ENCODE measurements at places on chromosomes 6 and 20.

DNA sequence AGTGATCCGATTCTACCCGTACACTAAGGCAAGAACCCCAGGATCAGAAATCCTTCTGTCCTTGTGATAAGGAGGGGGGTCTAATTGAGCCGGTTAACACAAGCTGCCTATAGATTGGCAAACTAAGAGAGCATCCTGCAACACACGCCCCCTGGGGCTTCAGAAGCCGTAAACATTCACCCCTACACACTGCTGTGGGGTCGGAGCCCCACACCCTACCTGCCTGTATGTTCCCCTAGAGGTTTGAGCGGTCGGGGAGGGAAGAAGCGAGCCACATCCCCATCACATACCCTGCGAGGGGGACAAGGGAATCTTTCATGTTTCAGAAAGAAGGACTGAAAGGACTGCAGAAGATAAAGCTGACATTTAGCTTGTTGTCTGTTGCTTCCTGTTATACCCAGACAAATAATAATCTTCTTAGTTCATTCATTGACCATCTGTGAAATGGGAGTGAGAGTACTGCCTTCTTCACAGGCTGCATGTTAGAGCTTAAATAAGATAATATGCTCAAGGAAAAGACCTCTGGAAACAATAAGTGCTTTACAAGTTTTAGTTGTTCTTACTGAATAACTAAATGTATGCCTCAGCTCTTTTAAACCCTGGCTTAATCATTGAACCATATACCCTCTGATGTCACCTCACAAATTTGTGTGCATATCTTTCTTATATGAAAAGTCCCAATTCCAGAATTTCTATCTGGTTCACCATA, 74.2 kb upstream of the RNF217 start:
- no peak for DNase-seq

DNA sequence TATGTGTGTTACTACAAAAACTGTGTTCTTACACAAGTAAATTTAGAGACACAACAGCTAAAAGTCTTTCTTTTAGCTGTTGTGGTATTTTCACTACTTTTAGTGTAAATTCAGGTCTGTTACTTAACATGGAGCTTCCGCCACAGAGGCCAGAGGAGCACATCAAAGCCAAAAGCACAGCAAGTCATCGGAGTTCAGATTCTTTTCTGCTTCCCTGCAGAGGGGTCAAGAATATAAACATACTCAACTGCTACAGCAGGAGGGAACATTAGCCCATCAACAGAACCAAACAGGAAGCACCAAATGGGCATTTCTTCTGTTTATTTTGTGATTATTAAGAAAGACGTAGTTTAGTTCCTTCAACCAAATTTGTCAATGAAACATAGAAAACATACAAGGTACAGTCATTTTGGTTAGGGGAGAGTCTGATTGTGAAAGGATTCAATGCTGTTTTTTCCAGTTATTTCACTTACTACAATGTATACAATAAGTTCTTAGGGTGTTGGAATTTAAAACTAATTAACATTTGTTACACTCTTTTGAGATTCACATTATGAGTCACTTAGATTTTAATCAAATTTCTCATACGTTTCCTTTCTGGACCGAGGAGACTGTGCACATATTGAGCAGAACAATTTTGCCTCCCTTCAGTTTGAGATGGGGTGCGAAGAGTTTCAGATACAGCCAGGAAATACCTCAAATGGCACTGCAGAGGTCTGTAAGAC, 42.8 kb upstream of the DSE start:
- peak; percentile 49 for DNase-seq

- DNase-seq = peak; percentile 2
Measured at GRCh38 chr6:96522465-96523009, 931 bp downstream of the UFL1 start.

DNA sequence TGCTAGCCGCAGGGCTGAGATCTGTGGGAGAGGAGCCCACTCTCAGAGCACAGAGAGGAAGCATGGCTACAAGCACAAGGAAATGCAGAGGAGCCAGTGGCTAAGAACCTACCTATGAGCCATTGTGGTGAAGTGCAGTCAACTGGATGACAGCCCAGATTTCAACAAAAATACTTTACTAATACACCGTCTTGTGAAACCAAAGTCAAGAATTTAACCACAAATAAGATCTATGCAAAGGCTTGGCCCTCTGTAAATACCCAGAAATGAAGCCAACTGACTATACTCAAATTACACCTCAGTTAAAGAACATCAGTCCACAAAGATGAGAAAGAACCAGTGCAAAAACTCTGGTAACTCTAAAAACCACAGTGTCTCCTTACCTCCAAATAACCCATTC, 40.1 kb upstream of the PTCHD4 start:
- no peak for DNase-seq

GRCh38 chr6:157260735-157261410, 62.4 kb downstream of the TMEM242 start:
- DNase-seq = no peak

DNA sequence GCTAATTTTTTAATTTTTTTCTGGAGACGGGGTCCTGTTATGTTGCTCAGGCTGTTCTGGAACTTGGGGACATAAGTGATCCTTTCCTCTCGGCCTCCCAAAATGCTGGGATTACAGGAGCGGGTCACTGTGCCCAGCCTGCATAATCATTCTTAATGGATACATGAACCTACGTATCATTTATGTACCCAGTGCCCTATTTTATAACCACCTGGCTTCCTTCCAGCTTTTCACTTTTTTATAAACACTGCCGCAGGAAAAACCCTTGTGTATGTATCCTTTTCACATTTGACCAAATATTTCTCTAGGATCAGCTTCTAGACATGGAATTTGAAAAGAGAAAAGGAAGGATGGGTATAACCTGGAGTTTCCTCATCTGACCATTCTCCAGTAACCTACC, 85.6 kb upstream of the RIN2 start:
- no peak for DNase-seq

GRCh38 chr20:1265916-1266166, 253 bp upstream of the SNPH start:
- DNase-seq = no peak

DNA sequence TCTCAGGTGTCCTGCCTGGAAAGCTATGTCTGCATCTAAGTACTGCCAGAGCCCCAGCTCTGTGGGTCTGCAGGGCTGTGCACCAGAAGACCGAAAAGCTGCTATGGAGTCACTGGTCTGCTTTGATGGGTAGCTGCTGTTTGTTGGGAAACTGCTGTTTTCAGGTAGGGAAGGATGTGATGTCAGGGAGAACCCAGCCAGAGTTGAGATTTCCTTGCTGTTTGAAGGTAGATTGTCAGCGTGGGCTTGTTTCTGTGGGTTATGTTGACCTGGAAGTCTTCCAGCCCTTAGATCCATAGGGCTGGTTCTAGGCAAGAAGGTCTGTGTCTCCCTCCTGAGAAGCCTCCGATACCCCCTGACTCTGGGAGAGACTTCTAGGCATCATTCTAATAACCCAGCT, 12.2 kb upstream of the SHLD1 start:
- DNase-seq = no peak

DNA sequence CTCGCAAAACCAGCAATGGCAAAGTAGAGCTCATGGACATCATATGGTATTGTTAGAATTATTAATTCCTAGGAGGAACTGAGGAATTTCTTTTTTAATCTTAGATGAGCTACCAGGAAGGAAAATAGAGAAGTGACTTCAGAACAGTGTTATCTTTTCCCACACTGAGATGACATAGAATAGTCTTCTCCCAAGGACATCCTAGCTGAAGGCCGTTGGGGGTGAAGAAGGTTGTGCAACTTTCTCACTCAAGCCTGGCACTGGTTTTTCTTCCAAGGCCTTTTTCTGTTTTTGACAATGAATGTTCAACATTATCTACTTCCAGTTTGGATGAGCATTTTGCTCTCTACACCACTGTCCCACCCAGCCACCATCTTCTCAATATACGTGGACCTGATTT, 35.8 kb upstream of the MAS1 start:
- peak; percentile 29 for DNase-seq

DNA sequence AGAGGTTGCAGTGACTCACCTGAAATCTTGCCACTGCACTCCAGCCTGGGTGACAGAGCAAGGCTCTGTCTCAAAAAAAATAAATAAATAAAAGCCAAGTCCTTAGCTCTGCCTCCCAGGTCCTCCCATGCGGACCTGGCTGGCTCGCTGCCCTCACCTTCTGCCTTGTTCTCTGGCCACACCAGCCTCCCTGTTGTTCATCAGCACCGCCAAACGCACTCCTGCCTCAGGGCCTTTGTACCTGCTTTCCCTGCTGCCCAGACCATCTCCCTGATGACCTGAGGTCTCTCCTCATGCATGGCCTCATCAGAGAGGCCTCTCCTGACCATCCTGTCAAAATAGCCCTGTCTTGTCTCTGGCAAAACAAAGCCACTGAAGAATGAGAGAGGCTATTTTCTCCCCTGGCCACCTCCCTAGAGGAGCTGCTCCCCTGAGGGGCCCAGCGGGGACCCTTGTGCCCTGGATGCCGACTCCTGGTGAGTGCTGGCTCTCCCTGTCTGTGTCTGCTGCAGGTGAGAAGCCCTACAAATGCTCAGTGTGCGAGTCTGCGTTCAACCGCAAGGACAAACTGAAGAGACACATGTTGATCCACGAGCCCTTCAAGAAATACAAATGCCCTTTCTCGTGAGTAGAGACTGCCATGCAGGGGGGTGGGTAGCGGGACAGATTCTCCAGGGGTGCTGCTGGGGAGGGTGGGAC, 22.6 kb upstream of the CHMP4B start:
- DNase-seq = no peak

DNA sequence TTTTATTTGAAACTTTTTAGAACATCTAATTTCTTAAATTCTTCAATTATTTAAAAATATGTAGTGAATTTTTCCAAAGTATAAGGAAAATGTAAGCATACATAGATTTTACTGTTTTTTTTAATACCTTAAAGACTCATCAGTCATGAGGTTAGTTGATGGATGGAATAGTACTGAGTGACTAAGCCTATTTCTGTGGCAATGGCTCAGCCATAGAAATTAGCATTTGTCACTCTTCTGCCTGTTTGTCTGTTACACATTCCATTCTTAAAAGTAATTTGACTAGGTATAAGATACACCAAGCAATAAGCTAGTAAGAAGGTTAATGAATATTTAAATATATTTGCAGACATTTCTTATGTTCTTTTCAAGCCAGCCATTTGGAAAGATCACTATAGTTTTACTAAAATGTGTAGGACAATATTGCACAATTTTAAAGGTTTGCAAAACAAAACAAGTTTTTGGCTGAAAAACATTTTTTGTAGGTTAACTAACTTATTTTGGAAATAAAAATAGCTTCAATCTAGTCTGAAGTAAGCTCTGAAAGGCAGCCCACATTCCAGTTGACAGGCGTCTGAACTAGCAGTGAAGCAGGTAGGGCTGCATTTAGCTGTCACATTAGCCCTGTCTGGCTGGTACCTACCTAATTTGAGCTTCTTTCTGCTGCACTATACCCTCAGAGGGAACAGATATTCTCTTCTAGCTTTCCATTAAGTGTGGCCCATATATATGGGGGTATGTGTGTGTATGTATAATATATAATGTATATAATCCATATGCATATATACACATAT, 385.7 kb downstream of the GRIK2 start:
- peak; percentile 37 for DNase-seq

DNA sequence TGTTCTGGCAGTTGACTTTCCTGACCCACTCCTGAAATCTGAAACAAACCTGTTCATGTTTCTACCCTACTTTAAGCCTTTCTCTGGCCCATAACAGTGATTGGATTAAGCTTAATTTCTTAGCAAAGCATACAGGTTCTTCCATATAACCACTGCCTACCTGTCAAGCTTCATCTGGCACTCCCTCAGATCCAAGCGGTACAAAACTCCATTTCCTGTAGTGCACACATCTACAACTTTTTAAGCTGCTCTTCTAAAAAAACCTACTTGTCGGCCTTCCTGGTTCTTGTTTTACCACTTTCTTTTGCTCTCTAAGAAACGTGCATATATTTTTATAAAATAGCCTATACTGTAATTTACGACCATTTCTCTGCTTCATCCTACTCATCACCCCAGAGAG, 916 bp upstream of the PPP1R11 start:
- no peak for DNase-seq

- no peak for DNase-seq
Measured at GRCh38 chr6:13953061-13953705, 28.4 kb downstream of the RNF182 start.

- DNase-seq = no peak
Measured at GRCh38 chr6:34239893-34240292, 3.2 kb downstream of the HMGA1 start.

GRCh38 chr6:31528821-31529328, at the start of gene MCCD1:
Gene MCCD1, plus strand, starts transcription at chr6:31528962. Its CDS starts 53 bp downstream, at chr6:31529015.
- DNase-seq = no peak

- no peak for DNase-seq
Measured at GRCh38 chr20:49483696-49484123, 1.2 kb upstream of the KCNB1 start.

GRCh38 chr6:17240803-17241500, 40.2 kb upstream of the RBM24 start:
- DNase-seq = no peak

DNA sequence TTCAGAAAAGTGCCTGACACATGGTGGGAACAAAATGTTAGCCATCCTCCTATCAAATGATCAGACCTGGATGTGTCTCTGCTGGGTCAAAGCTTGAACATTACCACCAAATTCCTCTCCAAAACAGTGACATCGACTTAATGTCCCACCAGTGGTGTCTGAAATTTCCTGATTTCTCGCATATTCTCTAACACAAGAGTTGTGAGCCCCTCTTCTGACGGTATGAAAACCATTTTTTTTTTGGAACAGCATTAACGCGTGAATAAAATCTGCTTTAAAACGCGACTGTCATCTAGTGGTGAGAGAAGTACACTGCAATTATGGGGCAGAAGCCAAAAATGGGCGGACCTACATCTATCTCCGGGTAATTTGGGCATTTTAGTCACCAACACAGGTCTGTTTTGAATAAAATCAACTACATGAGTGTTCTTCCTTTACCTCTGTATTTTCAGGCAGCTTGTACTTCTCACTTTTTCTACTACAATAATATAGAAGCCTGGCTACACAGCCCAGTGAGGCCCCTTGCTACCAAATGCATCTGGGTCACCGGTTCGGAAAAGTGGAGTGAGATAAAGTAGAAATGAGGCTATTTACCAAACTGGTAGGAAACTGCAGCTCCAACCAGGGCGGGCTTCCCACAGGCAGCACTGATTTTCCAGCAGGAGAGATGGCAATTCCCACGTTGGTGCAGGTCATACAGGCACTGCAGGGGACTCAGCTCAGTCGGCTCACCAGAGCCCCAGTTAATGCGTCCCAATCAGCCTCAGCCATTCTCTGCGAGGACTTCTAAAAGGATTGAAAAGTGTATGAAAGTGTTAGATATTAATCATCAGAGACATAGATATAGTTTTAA, 27.4 kb downstream of the MGME1 start:
- DNase-seq = peak; percentile 69

DNA sequence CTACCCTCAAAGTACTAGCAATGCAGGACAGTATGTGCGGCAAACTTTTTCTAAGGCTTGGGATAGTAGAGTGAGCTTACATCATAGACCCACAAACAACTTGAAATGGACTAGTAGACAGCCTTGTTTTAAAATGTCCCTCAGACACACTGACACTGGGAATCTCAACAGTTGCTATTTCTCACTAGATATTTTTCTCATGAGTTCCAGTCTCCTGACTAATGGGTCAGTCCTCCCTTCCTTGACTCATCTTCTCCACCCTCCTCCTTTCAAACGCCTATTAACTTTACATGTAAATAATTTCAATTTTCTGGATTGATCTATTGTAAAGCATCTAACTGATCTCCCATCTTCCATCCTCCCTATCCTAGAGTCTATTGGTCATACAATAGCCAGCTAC, 308.3 kb upstream of the PREP start:
- no peak for DNase-seq
